ENCODE measurements at places on chromosomes 6 and 20. TPM values are rescaled to one million over a fixed set of nuclear protein-coding genes. Genes with fewer than 3 reads are reported as not detected.

Gene ADGB
- not detected for total RNA-seq

Gene SLC9A8
- total RNA-seq = 10.1 TPM

Gene PDE10A
- 0.39 TPM for total RNA-seq

Gene CD93
- 0.54 TPM for total RNA-seq

Gene DEFB132
- not detected for total RNA-seq

Gene SMLR1
- total RNA-seq = not detected

Gene DEFB124
- not detected for total RNA-seq

Gene CDS2
- total RNA-seq = 40.6 TPM

Gene FOXS1
- not detected for total RNA-seq

Gene GTSF1L
- not detected for total RNA-seq

Gene CD83
- total RNA-seq = 1.4 TPM

Gene LHFPL5
- total RNA-seq = not detected

Gene PTCHD4
- total RNA-seq = 0.54 TPM

Gene ZHX3
- total RNA-seq = 41.2 TPM

Measured in articular chondrocyte of knee joint (primary cell).